ENCODE measurements at places on chromosomes 1 and 21. TPM values are rescaled to one million over a fixed set of nuclear protein-coding genes. Genes with fewer than 3 reads are reported as not detected.

The C1orf56 gene
- total RNA-seq: 4.6 TPM

The KCNH1 gene
- not detected for total RNA-seq

The LCE1A gene
- total RNA-seq: not detected

The F3 gene
- total RNA-seq: 115 TPM

The ID3 gene
- 79.9 TPM for total RNA-seq

The CRABP2 gene
- 4.2 TPM for total RNA-seq

The OR2T33 gene
- total RNA-seq: not detected

The GNG4 gene
- not detected for total RNA-seq

DNA sequence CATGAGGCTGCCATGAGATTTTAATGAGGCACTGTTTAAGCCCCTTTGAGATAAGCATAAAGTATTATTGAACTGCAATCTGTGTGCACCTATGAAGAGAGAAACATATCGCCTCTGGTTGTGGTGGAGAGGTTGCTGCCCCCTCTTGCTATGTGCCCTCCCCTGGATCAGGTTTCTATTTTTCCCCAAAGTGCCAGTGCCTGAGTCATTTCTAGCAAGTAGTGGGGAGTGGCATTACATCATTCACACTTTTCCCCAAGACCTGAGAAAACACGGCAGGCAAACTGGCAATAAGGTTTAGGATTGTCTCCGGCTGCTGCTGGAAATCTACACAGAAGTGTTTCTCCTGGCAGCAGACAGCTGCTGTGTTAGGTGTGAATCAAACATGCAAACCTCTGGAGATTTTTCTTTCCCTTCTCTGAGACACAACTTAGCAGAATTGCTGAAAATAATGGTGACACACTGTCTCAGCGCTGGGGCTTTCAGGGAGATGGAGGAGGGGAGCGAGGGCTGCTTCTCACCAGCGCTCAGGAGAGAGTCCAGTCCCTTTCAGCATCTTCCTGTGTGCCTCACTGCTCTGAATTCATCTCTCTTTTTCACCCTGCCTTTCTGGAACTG, 13.7 kb upstream of the RGS16 start:
- DNase-seq: no peak

DNA sequence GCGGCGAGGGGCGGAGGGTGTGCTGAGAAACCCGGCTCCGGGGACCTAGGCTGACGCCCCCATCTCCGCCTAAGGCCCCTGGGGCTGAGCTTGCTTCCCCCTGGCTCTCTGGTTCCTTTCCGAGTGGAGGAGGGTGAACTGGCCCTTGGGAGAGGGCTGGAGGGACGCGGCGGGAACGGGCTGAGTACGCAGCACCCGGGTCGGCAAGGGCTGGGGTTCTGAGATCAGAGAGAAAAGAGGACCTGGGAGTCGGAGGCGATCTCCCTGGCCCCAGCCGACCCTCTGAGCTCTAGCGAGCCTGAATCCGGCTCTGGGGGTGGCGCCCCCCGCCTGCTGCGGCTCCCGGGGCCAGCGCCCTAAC, 270.8 kb downstream of the FOXD2 start:
- DNase-seq: no peak

DNA sequence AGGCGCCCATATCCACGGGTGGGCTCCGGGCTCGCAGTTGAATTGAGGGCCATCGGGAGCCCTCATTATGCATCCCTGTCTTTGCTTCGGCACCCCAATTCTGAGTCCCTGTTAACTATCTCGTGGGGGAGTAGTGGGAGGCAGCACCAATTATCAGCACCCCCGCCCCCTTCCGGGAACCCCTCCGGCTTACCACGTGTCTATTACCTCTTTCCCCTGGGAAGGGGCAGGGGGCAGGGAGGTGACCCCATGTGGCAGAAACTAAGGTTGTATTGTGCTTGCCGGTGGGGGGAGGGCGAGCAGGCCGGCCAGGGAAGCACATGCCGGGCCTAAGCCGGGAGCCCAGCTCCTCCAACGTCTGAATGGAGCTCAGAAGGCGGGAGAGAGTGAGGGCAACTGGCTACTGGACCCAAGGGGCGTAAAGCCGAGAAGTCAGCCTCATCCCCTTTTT, 1.0 kb downstream of the LIN28A start:
- DNase-seq: no peak

- no peak for DNase-seq
Measured at GRCh38 chr1:167923324-167924056, 9.6 kb upstream of the ADCY10 start.

DNA sequence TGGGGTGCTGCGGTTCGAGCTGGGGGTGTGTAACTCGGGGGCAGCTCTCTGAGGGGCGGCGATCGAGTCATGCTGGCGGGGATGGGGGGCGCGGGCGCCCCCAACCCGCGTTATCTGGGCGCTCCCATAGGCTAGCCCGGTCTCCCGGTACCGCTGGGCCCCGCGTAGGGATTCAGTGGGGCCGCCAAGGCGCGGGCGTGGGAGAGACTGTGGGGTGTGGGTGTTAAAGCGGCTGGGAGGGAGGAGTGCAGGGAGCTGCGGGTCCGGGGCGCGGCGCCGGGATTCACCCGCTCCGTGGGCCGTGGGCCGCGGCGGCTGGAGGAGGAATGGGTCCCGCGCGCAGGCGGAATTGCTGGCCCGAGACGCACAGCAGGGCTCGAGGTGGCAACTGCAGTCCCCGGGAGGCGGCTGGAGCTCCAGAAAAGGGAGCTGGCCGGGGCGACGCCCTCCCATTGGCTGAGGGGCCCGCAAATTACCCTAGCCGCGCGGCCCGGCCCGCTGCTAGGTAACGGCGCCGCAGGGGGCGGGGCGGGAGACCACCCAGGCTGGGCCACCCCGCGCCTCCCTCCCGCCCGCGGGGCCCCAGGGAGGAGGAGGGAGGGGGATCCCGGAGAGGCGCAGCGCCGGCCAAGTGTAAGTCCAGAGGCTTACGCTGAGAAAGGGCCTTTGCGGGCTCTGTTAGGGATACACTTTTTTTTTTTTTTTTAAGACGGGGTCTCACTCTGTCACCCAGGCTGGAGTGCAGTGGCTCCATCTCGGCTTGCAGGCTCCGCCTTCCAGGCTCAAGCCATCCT, at the start of gene PTCH2:
TSS of gene PTCH2 (minus strand) at position 392 of the 794 bp plus-strand sequence. CDS start at position 71, 321 bp downstream.
- no peak for DNase-seq

DNA sequence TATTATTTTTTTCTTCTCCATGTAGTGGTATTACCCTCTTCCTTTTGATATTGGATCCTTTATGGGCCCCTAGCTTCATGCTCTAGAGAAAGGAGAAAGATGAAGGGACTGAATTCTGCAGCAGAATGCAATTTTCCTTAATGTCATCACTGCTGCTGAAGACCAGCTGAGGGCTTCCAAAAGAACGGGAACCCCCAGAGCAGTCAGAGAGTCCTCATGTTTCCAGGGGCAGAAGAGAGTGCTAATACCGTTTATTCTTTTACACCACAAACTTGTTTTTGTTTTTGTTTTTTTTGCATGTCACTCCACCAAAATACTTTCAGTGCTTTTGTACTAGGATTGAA, 21.1 kb upstream of the TBX15 start:
- DNase-seq: no peak

- no peak for DNase-seq
Measured at GRCh38 chr1:173234899-173235298, 27.8 kb upstream of the TNFSF4 start.

GRCh38 chr1:36583080-36583479, 100.4 kb upstream of the CSF3R start:
- DNase-seq: no peak

- no peak for DNase-seq
Measured at GRCh38 chr1:247077213-247077612, 1.4 kb downstream of the ZNF670 start.

GRCh38 chr1:30313176-30313575, 410.2 kb downstream of the MATN1 start:
- DNase-seq: no peak

- no peak for DNase-seq
Measured at GRCh38 chr1:225908013-225908640, 15.9 kb downstream of the PYCR2 start.

DNA sequence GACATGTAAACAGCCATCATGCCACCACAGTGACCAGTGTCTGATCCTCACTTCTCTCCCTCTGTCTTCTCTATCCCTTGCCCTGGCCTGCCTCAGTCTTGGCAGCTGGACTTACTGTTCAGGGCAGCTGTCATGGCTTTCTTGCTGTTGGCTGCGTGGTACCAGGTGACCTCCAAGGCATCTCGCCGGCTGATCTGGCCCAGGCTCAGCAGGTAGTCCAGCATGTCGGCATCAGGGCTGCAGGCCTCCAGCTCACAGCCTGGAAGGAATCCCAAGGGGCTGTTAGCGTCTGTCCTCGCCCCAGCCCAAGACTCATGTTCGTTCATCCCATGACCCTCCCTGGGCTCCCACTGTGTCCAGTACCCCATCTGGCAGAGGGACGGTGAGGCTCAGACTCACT, 3.6 kb downstream of the FAM151A start:
- DNase-seq: no peak

DNA sequence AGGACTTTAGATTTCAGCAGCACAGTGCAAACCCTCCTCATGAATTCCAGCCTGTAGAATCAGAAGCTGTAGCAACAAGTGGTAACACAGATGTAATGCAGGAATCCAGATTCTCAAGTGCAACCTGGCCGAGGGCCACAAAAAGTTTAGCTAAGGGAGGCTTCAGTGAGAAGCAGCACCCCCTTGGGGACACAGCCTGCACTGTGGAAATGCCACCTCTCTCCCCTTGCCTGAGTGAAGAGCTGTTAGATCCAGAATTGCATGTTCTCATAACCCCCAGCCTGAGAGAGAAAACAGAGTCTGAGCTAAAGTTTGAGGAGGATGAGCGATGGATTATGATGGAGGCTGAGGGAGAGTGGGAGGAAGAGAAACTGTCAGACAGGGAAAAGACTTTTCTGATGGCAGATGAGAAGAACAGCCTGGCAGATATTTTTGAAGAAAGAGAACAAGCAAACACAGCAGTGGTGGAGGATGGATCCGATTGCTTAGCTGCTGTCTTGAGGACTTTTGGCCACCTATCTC, 80.5 kb upstream of the BMP8A start:
- peak; percentile 75 for DNase-seq

DNA sequence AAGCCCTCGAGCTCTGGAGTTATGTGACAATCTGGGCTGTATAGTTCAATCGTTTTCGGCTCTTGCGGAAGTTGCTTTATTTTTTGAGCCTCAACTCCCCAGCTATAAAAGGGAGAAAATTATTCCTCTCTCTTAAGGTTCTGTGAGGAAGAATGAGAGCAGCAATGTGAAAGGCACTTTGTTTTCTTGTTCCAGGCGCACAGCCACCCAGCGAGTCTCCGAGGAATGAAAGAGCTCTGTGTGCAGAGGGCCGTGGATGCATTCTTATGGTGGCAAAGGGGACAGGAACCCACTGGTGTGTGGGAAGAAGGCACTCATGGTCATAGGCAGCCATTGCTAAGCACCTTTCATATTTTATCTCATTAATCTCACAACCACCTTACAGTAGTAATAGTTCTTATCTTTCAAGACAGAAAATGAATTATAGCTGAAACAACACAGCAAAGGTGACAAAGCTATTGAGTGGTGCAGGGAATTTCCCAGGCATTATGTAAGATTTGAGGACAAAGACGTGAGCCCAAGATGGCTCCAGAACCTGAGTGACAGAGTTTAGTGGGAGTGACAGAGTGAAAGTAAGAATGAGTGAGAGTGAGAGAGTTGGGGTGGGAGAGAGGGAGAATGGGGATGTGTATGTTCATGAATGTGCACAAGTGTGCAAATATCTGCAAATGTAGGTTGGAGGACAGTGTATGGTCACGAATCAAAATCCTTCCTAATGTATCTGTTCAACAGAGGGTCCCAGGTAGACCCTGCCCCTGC, 9.4 kb downstream of the CYP2J2 start:
- no peak for DNase-seq

- DNase-seq: no peak
Measured at GRCh38 chr1:8464377-8464776, 146.5 kb downstream of the SLC45A1 start.

DNA sequence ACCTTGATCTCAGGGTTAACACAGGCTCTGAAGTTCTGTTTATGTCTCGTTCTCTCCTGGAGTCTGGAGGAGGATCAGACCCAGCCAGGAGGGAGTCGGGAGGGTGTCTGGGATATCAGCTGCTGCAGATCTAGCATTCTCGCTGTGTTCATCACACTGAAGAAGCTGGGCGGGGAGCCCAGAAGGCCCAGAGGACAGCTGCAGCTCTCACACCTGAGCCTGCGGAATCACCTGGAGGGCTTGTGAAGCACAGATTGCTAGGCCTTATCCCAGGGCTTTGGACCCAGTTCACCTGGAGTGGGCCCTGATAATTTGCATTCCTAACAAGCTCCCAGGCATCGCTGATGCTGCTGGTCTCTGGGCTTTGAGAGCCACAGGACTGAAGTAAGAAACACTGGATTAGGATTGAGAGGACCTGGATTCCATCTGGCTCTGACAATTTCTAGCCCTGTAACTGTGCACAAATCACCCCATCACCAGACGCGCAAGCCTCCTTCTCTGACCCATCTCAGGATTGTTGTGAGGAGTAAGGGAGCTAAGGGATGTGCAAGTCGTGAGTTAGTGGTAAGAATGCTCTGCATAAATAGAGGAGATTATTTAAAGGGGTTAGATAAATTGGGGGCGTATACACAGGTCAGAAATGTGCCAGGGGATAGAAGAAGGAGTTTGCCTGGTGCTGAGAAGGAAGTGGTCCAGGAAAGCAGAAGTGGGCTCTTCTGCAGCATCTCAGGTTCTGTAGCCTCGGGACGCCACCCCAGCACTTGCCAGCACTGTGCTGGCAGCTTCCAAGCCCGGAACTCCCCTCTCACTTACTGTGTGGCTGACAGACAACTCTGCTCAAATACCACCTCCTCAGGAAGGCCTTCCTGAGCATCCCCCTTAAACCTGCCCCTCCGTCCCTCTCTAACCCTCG, 19.1 kb downstream of the ABCA4 start:
- DNase-seq: no peak

DNA sequence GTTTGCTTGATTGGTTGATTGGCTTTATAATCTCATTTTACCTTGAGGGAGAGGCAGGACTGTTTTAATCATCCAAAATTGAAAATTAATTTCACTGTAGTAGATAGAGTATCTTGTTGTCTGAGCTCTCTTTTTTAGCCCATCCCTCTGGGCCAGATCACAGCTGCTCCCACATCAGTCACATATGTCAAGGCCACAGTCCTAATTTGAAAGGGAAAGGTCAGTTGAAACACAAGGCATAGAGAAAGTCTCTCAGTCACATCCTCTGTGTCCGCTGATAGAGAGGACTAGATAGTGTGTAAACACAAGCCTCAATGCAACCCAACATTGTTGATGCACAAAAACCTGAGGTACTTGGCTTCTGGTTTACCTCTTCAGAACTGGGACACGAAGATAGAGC, 6.8 kb downstream of the C1orf74 start:
- no peak for DNase-seq

DNA sequence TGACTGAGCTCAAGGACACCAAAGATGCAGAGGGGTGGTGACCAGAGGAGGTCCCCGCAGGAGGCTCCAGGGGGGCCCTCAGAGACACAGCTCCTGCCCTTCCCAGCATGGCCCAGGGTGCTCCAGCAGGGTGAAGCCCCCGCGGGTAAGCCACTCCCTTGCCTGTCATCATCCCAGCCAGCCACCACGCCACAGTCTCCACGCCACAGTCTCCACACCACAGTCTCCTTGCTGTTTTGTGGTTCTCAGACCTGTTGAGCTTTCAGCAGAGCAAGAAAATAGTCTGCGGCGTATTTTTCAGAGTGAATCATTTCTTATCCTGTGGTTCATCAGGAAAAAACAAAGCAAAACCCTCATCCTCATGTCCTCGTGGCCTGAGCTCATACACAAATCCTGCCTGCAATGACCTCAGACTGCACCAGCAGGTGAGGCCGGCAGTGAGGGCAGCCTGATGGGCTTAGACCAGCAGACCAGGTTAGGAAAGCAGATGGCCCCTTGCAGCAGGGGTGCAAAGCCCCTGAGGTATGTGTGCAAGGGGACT, 25.7 kb upstream of the ABCG1 start:
- DNase-seq: peak; percentile 14
